Vagina (tissue), 2 donors: ENCODE measurements at places on chromosomes 5 and 9.

DNA sequence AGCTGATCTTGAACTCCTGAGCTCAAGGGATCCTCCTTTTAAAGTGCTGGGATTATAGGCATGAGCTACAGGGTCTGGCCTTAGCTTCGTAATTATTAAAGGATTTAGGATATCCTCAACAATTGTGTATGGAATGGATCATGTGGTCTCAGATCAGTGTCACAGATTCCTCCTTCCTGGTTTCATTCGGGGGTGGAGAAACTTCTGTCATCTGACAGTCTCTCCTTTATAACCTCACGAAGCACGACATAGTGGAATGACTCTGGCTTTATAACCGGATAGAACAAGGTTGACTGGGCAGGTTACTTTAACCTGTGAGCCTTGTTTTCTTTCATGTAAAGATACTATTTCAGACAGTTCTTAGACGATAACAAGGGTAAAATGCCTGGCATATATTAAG, 4.4 kb upstream of the GNG10 start:
- no peak for DNase-seq

DNA sequence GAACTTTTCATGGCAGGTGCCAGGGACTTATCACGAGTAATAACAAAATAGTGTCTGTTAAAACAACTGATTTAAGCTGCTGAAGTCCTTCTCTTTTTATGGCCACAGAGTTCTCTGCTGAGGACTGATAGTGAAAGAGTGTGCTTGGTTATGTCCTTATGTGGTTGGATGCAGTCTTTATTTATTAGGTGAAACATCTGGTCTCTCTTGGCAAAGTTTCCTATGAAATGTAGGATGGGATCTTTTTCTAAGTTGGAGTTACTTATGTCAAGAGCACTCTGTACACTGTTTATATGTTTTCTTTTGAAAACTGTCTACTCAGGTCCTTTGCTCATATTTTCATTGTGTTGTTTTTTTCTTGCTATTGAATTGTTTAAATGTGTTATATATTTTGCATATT, 1816.1 kb upstream of the C9orf72 start:
- no peak for DNase-seq

DNA sequence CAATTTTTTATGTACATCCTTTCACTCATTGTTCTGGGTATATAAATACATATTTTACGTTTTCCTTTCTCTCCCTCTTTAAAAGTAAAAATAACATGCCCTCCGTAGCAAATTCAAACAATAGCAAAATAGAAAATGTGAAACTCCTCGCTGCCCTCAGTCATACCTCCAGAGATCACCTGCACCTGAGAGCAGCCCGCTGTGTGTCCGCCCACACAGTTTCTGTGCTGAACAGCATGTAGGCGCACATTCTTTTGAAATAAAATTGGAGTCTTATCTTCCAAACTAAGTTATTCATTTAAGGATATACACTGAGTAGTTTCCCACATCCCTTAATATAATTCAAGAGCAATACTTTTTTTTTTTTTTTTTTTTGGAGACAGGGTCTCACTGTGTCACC, 255.7 kb downstream of the AOPEP start:
- DNase-seq, result no peak

- no peak for DNase-seq
Measured at GRCh38 chr5:71589903-71590302, 2.8 kb downstream of the MCCC2 start.

GRCh38 chr5:92402045-92402444, 1018.9 kb upstream of the ARRDC3 start:
- DNase-seq, result no peak

- no peak for DNase-seq
Measured at GRCh38 chr9:95606489-95607350, 89.9 kb upstream of the PTCH1 start.

- no peak for DNase-seq
Measured at GRCh38 chr5:59537961-59538749, 355.4 kb downstream of the PDE4D start.

DNA sequence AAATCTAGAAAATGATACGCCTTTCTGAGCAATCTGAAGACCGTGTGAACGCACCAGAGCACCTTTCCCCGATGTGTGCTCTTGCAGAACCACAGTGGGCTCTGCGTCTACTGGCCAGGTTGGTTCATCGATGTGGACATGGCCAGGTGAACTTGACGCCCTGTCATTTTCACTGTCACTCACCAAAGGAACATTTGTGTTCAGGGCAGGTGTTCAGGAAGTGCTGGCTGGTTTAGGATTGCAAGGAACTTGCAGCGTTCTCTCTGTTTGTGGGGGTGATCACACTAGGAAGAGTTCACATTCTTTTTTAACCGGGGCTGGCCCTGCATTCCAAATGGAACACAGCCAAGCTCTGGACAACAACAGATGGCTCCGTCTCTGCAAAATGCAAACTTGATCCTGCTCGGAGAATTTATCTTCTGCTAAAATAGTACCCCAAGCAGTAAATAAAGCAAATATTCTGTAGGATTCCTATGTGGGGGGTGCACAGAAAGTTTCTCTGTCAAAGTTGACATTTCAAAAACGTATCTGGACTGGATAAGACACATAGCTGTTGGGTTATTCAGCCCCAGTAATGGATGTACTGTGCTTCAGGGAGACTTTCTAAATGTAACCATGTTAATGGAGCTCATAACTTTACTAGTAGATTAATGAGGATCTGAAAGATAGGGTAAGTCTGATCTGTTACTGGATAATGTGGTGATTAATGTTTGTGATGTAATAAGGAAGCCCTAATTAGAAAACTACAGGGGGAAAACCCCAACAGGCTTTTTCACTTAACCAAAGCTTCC, 45.7 kb upstream of the FANCC start:
- no peak for DNase-seq

DNA sequence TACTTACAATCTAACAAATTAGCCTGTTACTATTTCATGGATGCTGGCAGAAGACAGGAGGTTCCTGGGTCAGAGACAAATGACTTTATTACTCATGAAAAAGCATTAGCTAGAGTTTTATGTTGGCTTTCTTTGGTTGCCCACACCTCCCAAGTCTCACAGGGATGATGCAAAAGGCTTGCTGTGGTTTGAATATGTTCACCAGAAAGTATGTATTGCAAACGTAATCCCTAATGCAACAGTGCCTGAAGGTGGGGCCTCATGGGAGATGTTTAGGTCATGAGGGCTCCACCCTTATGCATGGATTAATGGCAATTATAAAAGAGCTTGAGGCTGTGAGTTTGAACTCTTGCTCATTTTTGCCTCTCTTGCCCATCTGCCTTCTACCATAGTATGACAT, 28.5 kb downstream of the DPYSL3 start:
- DNase-seq, result no peak

- DNase-seq, result no peak
Measured at GRCh38 chr5:132354381-132355139, 14.9 kb upstream of the SLC22A5 start.

- no peak for DNase-seq
Measured at GRCh38 chr5:89036166-89036565, 153.2 kb upstream of the MEF2C start.

GRCh38 chr9:69963803-69964202, 79.8 kb upstream of the MAMDC2 start:
- no peak for DNase-seq

GRCh38 chr5:38473008-38473407, 83.4 kb downstream of the LIFR start:
- DNase-seq, result no peak

DNA sequence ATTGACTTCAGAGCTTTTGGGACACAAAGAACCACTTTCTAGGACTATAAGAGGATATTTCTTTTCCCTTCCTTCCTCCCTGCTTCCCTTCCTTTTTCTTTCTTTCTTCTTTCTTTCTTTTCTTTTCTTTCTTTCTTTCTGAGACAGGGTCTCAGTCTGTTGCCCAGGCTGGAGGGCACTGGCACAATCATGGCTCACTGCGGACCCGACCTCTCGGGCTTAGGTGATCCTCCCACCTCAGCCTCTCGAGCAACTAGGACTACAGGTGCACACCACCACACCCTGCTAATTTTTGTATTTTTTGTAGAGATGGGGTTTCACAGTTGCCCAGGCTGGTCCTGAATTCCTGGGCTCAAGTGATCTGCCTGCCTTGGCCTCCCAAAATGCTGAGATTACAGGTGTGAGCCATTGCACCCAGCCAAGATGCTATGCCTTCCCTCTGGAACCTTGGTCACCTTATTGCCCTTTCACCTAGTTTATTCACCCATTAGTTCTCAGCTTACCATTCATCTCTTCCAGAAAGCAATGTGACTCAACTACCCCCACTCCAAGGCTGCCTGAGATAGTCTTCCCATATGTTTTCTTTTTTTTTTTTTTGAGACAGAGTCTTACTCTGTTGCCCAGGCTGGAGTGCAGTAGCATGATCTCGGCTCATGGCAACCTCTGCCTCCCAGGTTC, 10.1 kb downstream of the PLIN2 start:
- no peak for DNase-seq

DNA sequence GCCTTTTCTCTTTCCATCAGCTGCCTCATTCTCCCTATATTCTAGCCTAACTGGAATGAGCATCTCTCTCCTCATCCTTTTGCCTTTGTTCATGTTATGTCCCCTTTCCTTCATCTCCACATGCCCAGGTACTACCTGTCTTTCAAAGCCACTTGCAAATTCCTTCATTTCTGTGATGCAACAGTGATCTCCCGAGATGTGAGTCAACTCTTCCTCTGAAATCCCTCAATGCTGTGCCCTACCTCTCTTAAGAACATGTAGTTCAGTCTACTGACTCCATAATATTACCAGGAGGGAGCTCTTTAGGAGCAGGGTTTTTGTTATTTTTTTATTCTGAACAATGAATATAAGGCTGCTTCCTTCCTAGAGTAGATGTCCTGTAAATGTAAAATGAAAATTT, 91.6 kb downstream of the ZNF462 start:
- no peak for DNase-seq

- no peak for DNase-seq
Measured at GRCh38 chr5:132473668-132474067, 16.9 kb downstream of the IRF1 start.

DNA sequence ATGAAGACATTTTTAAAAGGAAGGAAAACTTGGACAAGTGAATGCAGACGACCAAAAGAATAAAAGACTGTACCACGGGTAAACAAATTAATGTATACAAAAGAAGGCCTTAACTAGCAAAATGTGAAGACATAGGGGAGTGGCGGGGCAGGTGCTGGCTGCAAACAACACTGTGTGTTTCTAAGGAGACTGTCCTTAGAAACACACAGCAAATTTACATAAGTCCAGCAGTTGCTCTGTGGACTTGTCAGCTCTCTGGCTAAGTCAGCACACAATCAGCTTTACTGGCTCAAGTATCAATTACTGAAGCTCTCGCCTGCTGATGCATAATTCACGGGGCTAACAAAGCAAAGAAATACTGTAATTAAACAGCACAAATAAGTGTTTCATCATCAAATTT, 24.8 kb downstream of the PTBP3 start:
- no peak for DNase-seq

GRCh38 chr5:142946547-142947426, 176.6 kb downstream of the ARHGAP26 start:
- no peak for DNase-seq

GRCh38 chr5:140365282-140365681, 5.3 kb downstream of the SLC4A9 start:
- DNase-seq, result no peak

DNA sequence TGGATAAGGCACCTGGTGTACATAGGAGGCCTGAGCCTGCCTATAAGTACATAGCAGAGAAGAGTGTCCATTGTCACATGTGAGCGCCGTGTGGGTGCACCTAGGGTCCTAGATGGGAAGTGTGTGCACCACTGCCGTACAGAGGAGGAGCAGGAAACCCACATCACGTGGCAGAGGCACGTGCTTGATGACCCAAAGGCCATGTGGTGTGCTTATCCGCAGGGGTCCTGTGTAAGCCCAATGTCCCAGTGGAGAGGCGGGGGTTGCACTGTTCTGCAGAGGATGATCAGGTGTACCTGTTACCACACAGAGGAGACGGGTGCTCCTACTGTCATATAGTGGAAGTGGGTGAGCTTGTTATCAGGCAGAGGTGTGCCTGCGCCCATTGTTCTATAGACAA, 354.1 kb upstream of the IRX2 start:
- no peak for DNase-seq

GRCh38 chr5:87383216-87383615, 29.5 kb downstream of the CCNH start:
- DNase-seq, result no peak

DNA sequence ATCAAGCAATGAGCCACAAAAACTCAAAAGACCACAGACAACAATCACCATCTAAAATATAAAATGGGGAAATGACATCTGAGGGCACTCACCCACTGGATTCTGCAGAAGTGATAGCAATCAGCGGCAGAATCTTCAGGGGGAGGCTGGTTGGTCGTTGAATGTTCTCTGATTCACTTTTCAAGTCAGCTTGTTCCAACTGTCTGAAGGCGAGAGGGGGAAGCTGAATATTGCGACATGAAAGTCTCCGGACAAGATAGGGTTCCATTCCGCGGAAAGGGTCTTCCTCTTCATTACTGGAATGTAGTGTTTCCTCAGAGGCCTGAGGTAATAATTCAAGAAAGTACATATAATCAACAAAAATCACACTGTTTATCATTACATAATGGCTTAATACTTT, 94.9 kb upstream of the PDE4D start:
- DNase-seq, result no peak

DNA sequence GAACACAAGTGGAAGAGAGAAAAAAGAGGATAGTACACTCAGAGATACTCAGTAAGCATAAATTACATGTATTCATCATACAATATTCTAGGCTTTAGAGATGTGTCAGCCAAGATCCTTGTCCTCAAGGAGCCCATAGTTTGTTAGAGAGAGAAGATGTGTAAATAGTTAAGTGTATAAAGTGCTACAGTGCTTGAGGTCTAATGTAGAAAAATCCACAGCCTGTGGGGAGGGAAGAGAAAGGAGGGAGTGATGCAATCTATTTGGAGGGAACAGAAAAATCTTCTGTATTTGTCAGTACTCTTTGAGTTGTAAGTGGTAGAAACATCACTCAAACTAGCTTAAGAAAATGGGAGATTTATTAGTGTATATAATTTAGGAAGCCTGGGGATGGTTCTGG, 81.9 kb downstream of the PALM2AKAP2 start:
- no peak for DNase-seq

DNA sequence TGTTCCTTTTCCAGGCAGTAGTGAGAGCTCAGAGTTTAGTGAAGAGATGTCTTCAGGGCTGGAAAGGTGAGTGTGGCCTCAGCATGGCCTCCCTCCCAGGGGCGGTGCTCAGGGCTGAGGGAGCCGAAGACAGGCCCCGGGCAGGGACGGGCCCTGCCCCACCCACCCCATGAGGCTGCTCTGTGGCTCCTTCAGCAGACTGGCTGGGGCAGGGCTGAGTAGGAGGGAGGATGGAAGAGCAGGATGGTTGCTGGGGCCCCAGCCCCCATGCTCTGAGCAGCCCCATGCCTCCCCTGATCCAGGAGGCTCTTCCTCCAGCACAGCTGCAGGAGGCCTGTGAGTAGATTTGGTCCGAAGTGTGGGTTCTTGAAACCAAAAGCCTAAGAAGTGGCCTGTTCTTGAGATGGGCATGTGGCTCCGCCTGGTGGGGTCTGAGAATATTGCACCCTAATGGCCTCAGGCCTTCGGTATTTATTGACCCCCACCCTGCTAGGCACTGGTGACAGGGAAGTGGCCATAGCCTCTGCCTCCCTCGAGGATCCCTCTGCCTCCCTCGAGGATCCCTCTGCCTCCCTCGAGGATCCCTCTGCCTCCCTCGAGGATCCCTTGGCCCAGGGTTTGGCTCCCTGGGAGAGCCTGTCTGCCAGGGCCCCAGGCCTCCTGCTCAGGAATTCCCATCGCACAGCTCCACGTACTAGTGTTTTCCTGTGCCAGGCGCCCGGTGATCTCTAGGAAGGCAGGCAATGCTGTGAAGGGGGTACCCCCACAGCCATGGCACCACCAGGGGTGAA, 65.4 kb upstream of the GARNL3 start:
- no peak for DNase-seq

GRCh38 chr5:118762291-118762690, 226.1 kb downstream of the DTWD2 start:
- DNase-seq, result no peak
